ENCODE measurements at places on chromosomes 2 and 18.

DNA sequence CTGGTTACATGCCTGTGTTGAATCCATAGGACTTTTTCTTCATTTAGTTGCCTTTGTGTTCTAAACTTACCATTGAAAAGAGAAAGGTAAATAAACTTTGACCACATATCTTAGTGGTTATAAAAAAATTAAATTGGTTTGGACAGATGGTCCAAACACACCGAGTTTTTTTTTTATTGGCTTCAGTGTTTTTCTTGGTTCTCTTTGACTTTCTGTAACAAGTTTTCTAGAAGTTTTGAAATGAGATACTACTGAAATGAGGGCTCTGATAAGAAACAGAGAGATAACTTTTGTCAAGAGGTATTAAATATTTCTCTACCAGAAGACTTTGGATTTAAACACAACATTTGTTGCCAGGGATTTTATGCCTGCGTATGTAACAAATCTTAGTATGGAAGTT lies 20.7 kb downstream of the SPTBN1 start:
- DNase-seq, result no peak

- DNase-seq, result no peak
Measured at GRCh38 chr2:207095963-207096362, 69.8 kb downstream of the KLF7 start.

DNA sequence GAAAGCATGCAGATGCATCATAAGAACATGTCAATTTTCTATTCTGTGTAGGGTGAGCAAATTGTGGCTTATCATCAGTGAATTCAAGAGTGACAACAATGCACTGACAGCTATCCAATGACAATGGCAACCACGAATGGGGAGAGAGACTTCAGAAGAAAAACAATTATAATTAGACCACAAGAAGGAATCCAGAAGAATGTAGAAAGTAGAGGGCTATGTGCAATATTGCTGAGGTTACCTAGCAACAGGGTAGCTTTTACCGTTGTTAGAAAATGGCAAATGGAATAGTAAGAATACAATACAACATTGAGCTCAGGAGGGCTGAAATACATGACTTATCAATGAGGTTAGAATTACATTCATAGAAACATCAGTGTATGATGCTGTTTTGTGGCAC lies 71.1 kb upstream of the SESTD1 start:
- no peak for DNase-seq

- DNase-seq, result no peak
Measured at GRCh38 chr18:57051657-57052044, 95.2 kb upstream of the BOD1L2 start.

- DNase-seq, result no peak
Measured at GRCh38 chr2:30315391-30316063, 84.2 kb downstream of the LBH start.

DNA sequence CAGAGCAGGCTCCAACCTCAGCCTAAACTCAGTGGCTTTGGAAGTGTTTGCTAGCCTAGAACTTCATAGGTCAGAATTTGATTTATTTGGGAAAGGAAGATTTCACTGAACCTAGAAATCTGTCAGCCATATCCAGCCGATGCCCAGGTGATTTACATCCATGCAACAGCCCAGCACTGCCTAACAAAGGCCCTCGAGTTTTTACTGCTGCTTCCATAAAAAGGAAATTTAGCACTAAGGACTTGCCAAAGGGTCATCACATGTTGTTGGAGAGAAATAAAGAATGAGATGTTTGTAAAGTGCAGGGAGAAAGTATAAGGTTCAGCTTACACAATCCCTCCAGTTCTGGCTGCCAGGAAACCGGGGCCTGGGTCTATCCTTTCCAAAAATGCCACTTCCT lies 614.2 kb downstream of the BCL11A start:
- no peak for DNase-seq

GRCh38 chr2:9465170-9465569 lies 9.2 kb upstream of the IAH1 start:
- no peak for DNase-seq
